T-cell (primary cell): ENCODE measurements at places on chromosomes 7 and 10. TPM values are rescaled to one million over a fixed set of nuclear protein-coding genes. Genes with fewer than 3 reads are reported as not detected.

DNA sequence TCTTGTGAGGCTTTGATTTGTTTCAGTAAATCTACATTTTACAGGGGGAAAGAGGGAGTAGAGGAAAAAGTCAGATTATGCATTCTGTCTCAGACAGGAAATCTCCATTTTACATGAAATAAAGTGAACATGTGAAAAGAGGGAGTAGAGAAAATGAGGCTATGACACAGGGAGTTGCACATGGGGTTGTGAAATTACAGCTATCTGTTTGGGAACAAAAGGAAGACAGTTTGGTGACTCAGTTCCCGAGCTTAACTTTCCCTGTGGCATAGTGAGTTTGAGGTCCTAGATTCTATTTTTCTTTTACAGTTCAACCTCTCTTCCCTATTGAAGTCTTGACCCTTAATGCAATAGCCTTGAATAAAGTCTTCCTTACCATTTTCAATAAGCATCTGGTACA, 63.2 kb upstream of the AGR3 start:
- no peak for DNase-seq

GRCh38 chr10:48389272-48389671, 82.8 kb downstream of the MAPK8 start:
- no peak for DNase-seq

- no peak for DNase-seq
Observed at GRCh38 chr7:48899932-48900331, 24.4 kb upstream of the CDC14C start.

DNA sequence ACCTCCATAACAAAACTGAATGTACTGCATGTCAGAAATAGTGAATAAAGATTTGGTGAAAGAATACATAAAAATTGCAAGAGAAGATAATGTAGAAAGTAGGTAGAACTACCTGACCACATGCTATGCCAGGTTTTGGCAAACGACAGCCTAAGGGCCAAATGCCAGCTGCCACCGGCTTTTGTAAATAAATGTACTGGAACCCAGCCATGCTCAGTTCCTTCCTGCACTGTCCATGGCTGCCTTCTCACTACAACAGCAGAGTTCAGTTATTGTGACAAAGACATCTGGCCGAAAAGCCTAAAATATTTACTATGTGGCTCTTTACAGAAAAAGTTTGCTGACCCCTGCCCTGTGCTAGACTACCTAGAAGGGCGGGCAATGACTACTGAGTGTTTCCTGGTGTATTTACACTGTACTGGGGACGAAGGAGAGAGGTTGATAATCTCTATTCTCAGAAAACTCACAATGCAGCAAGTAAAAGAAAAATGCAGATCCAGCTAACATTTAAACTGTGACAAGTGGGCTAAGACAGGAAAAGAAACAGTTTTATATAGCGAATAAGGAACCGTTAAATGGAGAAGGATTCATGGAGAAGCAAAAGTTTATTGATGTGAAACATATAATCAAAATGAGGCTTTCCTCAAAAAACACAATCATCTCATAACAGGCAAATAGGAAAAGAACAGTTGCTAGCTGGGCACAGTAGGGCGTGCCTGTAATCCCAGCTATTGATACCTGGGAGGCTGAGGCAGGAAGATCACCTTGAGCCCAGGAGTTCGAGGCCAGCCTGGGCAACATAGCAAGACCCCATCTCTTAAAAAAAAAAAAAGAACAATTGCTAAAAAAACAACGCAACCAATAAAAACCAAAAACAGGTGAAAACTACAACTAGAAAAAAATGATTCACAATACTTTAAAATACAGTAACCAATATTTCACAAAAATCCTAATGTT, 13.7 kb downstream of the KIN start:
- no peak for DNase-seq

FOXI2 gene
- total RNA-seq = not detected

- no peak for DNase-seq
Observed at GRCh38 chr7:2018569-2019460, 213.9 kb downstream of the MAD1L1 start.

DNA sequence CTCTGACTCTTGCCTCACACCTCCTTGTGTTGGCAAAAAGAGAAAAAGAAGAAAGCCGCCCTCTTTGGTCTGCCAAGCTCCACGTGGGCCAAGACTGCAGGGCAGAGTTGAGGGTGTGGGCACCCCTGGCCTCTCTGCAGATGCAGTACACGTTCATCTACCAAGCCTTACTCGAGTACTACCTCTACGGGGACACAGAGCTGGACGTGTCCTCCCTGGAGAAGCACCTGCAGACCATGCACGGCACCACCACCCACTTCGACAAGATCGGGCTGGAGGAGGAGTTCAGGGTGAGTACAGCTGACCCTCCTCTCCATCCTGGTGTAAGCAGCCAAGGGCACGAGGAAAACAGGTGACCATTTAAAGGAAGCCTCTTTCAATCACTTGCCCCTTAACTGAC, 56.1 kb downstream of the MKI67 start:
- DNase-seq = no peak

DNA sequence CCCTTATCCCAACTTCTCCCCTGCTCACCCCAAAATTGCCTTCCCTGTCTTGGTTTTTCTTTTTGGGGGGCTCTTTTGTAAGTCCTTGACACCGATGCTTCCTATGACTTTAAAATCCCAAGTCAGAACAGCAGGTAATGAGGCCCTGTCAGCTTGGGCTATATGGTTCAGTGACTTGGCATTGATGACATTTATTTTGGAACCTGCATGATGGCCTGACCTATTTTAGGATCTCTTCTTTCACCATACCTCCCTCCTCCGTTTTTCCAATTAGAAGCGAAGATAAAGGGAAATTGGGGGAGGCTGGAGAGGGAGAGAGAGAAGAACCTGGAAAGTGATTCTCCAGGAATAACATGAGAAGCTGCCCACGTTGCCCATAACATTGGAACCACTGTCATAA, 424.9 kb upstream of the AUTS2 start:
- DNase-seq = no peak

DNA sequence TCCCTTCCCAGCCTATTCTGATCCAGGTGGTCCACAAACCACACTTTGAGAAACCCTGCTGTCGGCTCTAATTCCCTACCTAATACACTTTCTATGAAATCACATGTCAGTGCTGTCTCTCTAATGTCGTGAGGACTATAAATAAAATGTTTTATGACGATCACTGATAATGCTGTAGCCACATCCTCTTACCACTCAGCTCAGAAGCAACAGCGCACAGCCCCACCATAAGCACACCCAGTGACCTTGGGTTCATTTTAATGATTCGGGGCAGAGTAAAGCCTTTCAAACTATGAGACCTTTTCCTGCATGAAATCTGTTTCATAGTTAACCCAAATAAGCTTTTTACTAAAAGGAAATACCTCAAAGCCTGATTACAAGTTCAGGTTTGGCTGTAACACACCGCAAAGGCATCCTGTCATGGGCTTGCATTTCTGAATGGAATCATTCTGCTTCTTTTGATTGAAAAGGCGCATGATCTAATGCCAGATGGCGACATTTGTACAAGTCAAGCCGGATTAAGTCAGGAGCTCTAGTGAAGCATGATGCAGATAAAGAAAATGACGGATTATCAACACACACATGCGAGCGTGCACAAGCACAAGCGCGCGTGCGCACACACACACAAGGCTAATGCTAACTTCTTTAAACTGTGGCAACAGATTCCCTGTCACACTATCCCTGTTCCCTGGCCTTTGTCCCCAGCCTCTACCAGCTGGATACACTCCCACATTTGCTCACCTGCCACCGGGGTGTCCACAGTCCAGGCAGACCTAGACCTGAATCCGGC, 180.5 kb upstream of the PDE1C start:
- no peak for DNase-seq

NPC1L1 gene
- total RNA-seq = not detected

GRCh38 chr7:134637934-134638719, 8.5 kb upstream of the BPGM start:
- DNase-seq = no peak

DNA sequence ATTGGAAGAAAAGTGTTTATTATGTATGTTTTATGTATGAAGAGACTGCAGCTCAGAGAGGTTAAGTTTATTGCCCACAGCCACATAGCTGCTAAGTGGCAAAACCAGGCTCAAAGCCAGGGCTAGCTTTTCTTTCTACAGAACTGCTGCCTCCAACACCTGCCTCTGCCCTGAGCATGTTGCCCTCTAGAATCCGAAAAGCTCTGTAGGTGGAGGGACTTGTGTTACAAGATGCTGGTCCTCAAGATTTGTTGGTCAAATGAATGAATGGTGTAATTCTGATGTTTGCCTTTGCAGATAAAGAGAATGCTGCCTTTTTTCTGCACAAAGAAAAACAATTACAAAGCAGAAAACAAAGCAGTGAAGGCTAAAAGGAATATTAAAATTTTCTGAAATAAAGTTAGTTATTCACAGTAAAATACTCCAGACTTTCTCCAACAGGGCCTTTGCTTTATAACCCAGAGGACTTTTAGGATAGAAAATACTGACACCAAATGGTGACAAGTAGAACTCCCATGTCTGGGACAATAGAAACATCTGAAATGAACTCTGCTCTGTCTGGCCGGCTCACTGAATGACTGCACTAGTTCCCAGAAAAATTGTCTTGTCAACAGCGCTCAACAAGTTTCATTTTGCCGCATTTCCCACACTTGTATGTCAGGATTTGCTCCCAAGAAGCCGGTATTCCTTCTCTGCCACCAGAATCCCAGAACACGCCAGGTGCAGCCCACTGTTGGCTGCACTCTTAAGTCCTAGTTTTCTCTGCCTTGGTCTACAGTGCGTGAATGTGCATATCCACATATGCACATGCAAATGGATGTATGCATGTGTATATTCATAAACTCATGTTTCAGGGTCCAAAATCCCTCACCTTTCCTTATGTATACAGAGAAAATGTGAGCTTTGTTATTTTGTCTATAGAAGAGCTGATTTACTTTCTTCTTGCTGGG, 11.0 kb upstream of the DNTT start:
- DNase-seq = peak; percentile 10
